Right lung (tissue), 10 donors: ENCODE measurements at places on chromosomes 6 and 20. TPM values are rescaled to one million over a fixed set of nuclear protein-coding genes. Genes with fewer than 3 reads are reported as not detected.
A peak's percentile ranks its signal among the peaks of the same experiment; 100 is the strongest.

TFAP2A gene
- 0.45 TPM for polyA plus RNA-seq

GRCh38 chr6:152004896-152005295 lies 197.4 kb downstream of the ESR1 start:
- no peak for DNase-seq

DNA sequence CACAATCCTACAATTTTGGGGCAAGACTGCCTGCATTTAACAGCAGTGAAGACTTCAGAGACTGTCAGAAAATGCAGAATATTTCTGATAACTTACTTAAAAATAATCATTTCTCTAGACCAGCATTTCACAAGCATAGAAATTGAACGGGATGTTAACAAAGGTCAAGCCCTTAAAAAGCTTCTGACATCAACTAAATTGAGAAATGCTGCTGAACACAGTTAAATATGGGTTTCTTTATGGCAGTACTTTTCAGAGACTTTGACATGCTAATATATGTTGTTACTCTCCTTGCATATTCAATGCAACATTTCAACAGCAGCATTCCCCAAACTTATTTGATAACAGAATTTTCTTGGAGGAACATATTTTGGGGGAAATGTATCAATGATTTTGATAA lies 84.5 kb downstream of the KIF13A start:
- no peak for DNase-seq

DNA sequence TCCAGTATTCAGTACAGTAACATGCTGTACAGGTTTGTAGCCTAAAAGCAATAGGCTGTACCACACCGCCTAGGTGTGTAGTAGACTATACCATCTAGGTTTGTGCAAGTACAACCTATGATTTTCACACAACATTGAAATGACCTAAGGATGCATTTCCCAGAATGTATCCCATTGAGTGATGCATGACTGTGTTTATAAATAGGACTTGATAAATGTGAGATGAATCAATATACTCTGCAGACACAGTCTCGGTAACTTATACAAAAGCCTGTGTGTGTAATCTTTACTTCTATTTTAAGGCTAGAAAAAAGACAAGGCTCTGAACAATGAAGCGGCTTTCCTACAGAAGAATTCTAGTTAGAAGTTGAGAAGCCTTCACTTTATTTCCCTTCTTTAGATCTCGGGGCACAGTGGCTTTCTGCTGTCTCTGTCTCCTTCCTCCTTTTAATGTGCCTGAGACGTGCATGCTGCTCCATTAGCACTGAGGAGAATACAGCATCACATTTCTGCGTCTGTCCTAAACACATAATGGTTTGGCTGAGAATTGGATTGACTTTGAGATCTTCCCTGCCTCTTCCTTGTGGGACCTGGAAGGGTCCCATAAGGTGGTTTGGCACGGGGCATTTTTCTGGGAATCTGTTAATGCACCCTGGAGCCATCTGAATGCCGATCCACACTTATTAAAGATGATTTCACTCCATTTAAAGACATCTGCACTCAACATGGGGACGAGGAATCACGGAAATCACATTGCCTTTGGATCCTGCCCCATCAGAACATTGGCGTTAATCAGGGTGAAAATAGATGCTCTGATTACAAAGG lies 112.5 kb downstream of the SCML4 start:
- no peak for DNase-seq

GRCh38 chr6:129790785-129791184 lies 70.3 kb downstream of the TMEM244 start:
- no peak for DNase-seq

DNA sequence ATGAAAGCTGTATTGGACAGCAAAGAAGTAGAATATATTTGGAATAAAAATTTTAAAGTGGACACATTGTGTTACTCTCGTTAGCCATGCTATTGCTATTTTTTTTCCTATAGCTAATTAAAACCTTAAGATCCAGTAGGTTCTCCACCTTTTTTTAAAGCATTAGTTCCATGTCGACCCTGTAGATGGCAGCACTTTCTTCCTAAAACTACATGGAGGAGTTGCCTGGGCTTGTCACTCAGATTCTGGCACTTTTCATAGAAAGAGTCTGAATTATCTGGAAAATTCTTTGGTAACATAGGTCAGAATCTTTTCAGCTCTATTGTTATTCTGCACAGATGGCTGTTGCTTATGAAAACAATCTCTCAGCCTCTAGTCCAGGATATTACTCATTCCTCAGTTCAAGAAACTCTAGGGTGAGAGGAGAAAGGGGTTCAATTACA lies 42.0 kb upstream of the ESR1 start:
- DNase-seq: peak; percentile 23

- no peak for DNase-seq
Observed at GRCh38 chr6:74250161-74250818, 554.3 kb downstream of the CD109 start.

DNA sequence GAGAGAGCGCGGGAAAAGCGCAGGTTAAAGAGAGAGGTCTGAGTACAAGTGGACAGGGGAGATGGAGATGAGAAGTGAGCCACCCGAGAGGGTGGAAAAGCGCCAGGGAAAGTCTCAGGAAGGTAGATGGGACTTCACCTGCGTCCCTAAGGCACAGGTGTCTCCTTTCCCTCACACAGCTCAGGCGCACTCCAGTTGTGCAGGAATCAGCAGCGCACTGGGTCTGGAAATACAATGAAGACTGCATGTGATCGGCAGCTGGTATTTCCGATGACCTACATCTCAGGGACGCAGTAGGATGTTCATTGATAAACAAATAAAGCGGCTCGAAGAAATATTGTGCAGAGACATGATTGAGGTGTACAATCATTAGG lies 432 bp upstream of the KHDRBS2 start:
- DNase-seq: no peak

- no peak for DNase-seq
Observed at GRCh38 chr6:14259594-14260152, 142.1 kb downstream of the CD83 start.

OR12D3 gene
- polyA plus RNA-seq: not detected

SLC32A1 gene
- not detected for polyA plus RNA-seq
